ENCODE measurements at places on chromosomes 12 and 14.
A peak's percentile ranks its signal among the peaks of the same experiment; 100 is the strongest.

DNA sequence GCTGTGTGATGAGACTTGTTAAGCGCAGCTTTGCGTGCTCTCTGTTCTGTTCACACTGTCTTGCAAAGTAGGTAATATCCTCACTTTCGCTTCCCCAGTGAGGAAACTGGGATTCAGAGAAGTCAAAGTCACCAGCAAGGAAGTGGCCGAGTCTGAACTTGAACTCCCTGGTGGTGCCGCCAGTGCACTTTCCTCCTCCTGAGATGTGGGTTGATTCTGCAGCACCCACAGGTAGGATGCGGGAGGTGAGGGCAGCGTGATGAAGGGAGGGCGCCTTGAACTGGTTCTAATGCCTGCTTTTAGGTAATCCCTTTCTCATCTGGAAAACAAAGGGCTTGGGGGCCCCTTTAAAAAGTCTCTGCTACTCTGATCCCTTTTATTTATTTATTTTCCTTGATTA is 54.9 kb upstream of the IGF1 start:
- DNase-seq, result no peak

- no peak for DNase-seq
Measured at GRCh38 chr14:32327255-32327961, 1.7 kb upstream of the AKAP6 start.

DNA sequence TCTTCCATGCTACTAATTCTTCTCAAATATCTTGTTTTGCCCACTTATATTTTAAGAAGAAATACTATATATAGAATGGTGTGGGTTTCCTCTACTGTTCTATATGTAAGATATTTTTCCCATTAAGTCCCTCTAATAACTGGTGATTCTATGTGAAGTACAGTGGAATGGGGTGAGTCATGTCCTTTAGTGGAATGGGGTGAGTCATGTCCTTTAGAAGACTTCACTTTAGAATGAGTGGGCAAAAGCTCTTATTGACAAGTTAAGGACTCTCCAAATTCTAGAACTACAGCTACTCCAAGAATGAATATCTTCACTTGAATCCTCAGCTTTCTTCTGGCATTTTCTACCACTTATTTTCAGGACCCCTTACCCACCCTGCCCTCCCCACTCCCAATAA is 349.9 kb downstream of the ETNK1 start:
- peak; percentile 8 for DNase-seq

GRCh38 chr12:6927379-6928021 is at the start of gene ATN1:
Gene ATN1 (plus strand): TSS chr12:6927959. CDS start chr12:6934002, 6,043 bp downstream.
- DNase-seq, result no peak

DNA sequence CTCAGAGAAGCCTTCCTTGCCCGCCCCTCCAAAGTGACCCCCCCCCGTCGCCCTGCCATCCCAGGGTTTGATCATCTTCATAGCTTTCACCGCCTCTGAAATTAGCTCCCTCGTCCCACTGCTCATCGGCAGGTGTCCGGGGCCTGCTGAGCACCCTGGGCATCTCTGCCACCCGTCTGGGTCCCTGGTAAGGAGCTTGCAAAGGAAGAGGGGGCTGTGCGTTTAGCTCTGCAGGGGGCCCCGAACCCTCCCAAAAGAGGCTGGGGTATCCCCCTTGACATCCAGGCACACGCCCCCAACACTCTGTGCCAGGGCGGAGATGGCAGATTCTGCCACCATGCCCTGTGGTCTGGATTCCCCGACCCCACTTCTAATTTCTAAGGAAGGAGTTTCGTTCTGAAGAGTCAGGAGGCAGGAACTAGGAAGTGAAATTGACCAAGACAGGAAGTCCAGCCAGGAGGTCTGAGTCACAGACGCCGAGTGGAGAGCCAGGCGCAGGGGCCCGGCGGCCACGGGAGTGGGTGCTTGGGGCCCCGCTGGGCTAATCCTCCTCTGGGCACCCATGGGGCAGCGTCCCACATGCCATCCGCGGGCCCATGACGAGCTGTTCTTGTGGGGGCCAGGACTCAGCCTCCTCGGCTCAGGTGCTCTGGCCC is 95.7 kb downstream of the RFLNA start:
- DNase-seq, result peak; percentile 77

- no peak for DNase-seq
Measured at GRCh38 chr12:121781998-121782979, 11.2 kb downstream of the RHOF start.

DNA sequence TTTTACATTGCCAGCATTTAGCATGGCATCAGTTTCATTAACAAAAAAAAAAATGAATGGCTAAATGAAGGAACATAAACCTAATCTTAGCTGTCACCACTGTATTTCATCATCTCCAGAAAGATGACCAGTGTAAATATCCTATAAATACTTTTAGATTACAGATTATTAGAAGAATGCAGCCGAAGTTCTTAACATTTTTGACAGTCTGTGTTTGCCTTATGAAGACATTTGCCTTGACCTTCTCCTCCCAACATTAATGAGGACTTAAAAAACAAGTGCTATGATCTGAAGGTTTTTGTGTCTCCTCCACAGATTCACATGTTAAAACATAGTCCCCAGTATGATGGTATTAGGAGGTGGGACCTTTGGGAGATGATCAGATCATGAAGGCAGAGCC is 253.0 kb downstream of the SNAPC1 start:
- no peak for DNase-seq

DNA sequence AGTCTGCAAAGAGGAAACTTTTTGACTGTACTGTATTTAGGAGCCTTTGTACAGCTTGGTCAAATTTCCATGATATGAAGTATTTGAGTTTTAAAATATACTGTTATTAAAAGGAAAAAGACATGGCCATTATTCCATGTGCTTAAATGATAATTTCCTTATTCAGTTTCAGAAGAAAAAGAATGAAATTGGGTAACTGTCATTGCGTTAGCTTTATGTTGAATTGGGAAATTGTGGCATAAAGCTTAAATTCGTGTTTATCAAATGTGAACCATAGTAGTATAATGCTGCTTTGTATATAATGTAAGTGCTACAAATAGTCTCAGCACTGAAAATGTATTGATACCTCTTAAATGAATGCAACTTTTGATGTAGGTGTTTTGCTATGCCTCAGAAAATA is 64.9 kb downstream of the ETNK1 start:
- no peak for DNase-seq

GRCh38 chr12:47709237-47709636 is 3.4 kb upstream of the RPAP3 start:
- no peak for DNase-seq

- DNase-seq, result no peak
Measured at GRCh38 chr12:2551412-2551900, 243.3 kb upstream of the FKBP4 start.

DNA sequence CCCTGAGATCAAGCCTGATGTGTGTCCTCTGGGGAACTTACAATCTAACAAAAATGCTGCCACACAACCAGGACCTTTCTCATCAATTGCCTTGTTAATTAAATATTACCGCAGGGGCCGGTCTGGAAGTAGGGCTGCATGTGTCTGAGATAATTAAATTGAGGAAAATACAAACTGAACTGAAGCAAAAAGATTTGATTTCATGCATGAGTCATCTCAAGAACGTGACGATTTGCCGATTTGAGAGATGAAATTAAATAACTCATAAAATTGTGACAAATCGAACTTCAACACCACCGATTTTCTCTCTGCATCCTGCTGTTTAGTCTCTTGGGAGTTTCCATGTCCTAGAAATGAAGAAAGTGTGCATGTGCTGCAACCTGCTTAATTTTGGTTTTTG is 94.6 kb upstream of the DAAM1 start:
- DNase-seq, result no peak

GRCh38 chr14:69044965-69045555 is 66.0 kb upstream of the ACTN1 start:
- DNase-seq, result no peak

DNA sequence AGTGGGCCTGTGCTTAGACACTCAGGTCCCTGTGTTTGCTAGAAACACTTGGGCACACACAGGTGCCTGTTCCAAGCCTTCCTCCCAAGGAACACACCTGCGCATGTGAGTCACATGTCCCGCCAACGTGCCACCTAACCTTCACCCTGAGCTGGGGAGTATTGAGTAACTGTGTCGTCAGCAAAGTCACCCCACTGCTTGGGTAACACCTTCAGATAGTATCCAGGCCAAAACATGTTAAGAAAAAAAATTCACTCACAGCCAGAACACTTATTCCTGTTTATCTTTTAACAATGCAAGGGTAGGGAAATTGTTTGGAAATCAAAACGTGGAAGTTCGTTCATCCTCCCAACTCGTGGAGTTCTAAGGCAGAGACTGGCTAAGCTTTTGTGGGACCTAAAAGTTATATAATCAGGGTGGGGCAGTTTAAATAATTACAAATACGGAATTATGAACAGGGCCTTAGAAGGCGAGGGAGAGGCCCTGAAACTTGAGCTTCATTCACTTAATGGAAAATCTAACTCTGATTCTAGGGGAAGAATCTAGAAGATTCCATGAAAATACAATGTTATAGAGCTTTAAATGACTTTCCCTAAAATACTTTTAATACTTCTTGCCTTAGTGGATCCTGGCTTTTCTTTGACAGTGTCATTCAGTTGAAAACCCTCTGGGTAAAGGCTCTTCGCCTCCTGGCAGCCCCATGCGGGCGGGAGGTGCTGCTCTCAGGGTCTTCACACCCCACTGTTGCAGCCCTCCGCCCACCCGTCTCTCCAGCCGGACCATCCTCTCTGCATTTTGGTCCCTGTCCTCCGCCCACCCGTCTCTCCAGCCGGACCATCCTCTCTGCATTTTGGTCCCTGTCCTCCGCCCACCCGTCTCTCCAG is 30.3 kb upstream of the ADIPOR2 start:
- DNase-seq, result no peak

- no peak for DNase-seq
Measured at GRCh38 chr12:67145692-67146091, 123.5 kb upstream of the CAND1 start.

DNA sequence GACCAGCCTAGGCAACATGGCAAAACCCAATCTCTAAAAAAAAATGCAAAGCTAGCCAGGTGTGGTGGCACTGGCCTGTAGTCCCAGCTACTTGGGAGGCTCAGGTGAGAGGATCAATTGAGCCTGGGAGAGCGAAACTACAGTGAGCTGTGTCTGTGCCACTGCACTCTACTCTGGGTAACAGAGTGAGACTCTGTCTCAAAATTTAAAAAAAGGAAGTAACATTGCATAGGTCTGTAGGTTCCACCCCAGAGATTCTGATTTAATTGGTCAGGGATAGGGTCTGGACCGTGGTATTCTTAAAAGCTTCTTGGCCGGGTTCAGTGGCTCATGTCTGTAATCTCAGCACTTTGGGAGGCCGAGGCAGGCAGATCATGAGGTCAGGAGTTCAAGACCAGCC is 26.2 kb downstream of the ZC2HC1C start:
- DNase-seq, result no peak

GRCh38 chr14:105166571-105167302 is 1.8 kb downstream of the JAG2 start:
- no peak for DNase-seq

- no peak for DNase-seq
Measured at GRCh38 chr14:63960926-63961567, 108.2 kb downstream of the SYNE2 start.

- no peak for DNase-seq
Measured at GRCh38 chr12:13208533-13209435, 12.3 kb downstream of the EMP1 start.

- DNase-seq, result no peak
Measured at GRCh38 chr12:53739214-53740129, 12.2 kb upstream of the CALCOCO1 start.

- DNase-seq, result no peak
Measured at GRCh38 chr14:96071561-96071960, 32.4 kb downstream of the C14orf132 start.

GRCh38 chr12:104588047-104588920 is 131.5 kb downstream of the CHST11 start:
- DNase-seq, result peak; percentile 44

DNA sequence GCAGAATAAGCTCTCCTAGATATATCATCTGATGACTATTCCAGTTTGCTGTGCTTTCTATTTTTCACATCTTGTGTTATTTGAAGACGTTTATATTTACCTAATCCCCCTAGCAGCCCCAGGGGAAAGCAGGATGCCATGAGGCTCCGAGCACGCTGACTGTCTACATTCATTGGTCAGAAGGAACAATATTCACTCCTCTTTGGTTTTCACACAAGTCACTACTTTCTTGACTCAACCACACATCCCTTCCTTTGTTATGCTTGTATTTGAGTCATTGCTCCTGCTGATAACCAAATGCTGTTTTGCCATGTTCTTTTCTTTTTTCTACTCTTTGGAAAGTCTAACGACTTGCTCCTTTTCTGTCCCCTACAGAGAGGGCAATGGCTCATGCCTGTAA is 86.5 kb upstream of the SLC38A2 start:
- DNase-seq, result no peak

GRCh38 chr12:30823764-30824163 is 69.0 kb upstream of the CAPRIN2 start:
- DNase-seq, result no peak

DNA sequence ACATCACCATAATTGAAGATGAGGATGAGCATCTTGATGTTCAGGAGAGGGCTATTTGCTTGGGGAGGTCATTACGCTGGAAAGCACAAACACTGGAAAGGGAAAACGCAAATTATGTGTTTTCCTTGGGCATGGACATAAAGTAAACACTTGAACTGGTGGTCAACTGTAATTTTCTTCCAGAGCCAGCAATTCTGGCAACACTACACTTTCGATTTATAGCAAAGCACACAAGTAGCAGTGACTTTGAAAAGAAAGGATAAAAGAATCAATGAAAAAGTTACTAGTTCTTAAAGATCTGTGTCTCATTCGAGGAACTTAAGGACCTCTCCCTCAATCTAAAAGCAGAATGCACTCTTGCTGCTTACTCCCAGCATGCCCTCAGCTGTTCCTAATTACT is 2.2 kb downstream of the CLEC14A start:
- no peak for DNase-seq

- no peak for DNase-seq
Measured at GRCh38 chr12:112965643-112966042, 12.7 kb upstream of the OAS2 start.

DNA sequence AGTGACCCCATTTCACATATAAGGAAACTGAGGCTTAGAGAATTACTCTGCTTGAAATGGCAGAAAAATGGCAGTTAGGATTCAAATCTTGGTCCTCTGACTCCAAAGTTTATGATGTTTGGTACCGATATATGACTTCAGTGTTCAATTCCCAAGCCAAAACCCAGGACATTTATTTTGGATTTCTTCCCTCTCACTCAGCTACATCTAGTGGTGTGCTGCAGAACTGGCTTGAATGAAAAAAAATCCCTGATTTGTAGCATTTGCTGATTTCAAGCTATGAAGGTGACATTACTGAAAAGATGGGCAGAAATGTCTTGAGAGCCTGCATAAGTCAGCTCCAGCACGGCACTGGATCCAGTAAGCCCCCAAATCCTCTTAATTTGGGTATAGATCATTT is 106.4 kb downstream of the EFCAB11 start:
- DNase-seq, result no peak

GRCh38 chr12:96457191-96457930 is 32.0 kb upstream of the CFAP54 start:
- DNase-seq, result no peak

GRCh38 chr14:68393259-68393658 is 399.6 kb downstream of the ZFP36L1 start:
- DNase-seq, result no peak

GRCh38 chr12:129440278-129440677 is 463.5 kb downstream of the TMEM132D start:
- DNase-seq, result no peak

- DNase-seq, result no peak
Measured at GRCh38 chr14:76781648-76782051, 20.4 kb downstream of the VASH1 start.

- no peak for DNase-seq
Measured at GRCh38 chr14:78440356-78440894, 270.3 kb downstream of the NRXN3 start.

Data from H54 (cell line).